ENCODE measurements at places on chromosomes 2 and 18. TPM values are rescaled to one million over a fixed set of nuclear protein-coding genes. Genes with fewer than 3 reads are reported as not detected.

Gene KCNJ3
- total RNA-seq: 0.87 TPM

DNA sequence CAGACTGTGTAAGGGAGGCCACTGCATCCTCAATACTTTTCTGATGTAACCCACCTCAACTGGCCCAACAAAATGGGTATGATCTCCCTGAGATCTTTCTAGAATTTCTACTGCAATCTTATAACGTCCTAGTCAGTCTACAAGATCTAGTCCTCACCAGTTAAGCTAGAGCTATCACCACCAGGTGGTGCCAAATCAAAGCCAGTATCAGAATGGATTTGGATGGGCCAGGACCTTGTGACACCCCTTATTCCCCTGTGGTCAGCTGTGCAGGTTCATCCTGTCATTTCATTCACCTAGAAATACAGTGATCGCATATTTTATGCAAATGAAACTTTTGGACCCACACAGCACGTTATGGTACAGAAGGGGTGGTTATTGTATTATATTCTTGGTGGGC lies 90.3 kb downstream of the OLA1 start:
- no peaks in the 10 kb centered on the region for H3K4me1 ChIP-seq
- H3K27me3 ChIP-seq: no peaks in the 10 kb centered on the region
- no peak overlapping the region for H3K4me3 ChIP-seq
- no peaks in the 10 kb centered on the region for H3K36me3 ChIP-seq
- no peak overlapping the region for H3K27ac ChIP-seq

DNA sequence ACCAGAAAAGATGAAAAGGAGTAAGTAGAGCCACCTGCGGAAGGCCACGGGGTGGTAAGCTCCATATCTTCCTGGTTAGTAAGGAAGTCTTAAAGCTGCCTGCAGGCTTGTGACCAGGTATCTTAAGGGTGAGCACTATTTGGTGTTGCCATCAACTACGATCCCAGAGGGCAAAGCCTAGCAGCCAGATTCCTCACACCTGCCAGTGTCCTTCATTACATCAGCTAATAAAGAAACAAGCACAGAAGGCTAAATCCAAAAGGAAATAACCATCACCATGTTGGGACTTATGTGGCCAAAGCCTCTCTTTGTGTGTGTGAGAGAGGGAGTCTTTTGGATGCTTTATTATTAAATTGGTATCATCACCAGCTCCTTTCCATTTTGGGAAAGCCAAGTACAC lies 123.5 kb downstream of the ALK start:
- H3K27ac ChIP-seq: no peak overlapping the region
- H3K27me3 ChIP-seq: no peaks in the 10 kb centered on the region
- no peak overlapping the region for H3K4me3 ChIP-seq
- H3K36me3 ChIP-seq: no peaks in the 10 kb centered on the region
- no peaks in the 10 kb centered on the region for H3K4me1 ChIP-seq

DNA sequence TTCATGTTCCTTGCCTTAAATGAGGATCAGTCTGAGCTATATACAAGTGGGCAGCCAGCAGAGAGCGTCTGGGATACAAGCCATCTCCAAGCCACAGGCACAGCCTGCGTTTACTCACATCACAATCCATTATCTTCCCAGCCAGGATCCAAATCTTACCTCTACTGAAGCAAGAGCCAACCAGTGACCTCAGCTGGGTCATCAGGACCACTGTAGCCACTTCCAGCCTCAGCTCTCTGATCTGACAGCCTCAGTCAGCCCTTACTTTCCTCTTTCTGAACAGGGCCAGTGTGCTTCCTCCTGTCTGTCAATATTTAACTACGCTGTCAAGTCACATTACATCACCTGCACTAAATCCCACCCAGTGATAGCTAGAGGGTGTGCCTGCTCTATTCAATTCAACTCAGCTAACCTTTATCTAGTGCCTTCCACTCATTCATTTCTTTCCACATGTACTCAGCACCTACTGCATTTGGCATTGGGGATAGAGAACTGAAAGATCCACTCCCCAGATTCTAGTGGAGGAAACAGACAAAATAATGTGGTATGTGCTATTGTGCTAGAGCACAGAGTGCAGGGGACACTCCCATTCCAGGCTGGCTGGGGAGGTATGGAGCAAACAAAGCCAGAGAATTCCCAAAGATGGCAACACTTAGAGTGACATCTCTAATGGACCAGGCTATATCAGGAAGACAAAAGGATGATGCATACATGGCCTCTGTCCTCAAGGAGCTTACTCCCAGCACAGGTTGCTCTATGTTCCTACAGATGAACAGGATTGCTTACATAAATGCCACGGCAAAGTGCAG lies 146.5 kb downstream of the NCKAP5 start:
- no peak overlapping the region for H3K4me3 ChIP-seq
- no peak for DNase-seq
- no peak overlapping the region for H3K27ac ChIP-seq
- H3K27me3 ChIP-seq: no peaks in the 10 kb centered on the region
- H3K36me3 ChIP-seq: no peaks in the 10 kb centered on the region

Gene GRP
- total RNA-seq: not detected

Gene TFPI
- 56.1 TPM for total RNA-seq

DNA sequence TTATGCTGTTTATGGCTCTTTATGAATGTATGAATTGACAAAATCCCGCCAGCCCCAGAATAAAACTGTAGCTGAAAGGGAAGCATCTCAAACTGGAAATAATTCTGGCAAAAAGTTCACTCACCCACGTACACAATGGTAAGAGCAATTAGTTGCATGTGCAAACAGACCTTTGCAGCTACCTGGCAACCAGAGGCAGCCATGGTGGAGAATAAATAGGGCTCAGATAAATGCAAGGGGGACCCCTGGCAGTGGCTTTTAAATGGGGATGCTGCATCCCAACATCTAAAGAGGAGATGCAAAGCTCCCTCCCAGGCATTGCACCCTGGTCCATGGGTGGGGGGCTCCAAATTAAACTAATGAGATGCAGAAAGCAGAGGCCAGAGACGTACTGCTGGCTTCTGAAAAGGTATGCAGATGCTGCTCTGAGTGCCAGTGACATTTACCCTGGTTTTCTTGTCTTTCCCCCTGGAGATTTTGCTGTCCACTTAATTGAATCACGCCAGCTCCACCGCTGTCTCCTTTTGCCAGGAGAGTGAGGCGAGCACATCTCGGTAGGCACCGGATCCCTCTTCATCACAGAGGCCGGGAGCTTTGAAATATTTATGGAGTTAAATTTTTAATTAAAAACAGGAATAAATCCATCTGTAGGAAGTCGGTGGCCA lies 126.6 kb upstream of the NRP2 start:
- no peak for DNase-seq
- H3K27ac ChIP-seq: no peak overlapping the region
- no peak overlapping the region for H3K4me3 ChIP-seq
- H3K4me1 ChIP-seq: no peaks in the 10 kb centered on the region
- no peaks in the 10 kb centered on the region for H3K27me3 ChIP-seq
